Sigmoid colon (tissue), 7 donors: ENCODE measurements at places on chromosomes 1 and 21. TPM values are rescaled to one million over a fixed set of nuclear protein-coding genes. Genes with fewer than 3 reads are reported as not detected.
A peak's percentile ranks its signal among the peaks of the same experiment; 100 is the strongest.

DNA sequence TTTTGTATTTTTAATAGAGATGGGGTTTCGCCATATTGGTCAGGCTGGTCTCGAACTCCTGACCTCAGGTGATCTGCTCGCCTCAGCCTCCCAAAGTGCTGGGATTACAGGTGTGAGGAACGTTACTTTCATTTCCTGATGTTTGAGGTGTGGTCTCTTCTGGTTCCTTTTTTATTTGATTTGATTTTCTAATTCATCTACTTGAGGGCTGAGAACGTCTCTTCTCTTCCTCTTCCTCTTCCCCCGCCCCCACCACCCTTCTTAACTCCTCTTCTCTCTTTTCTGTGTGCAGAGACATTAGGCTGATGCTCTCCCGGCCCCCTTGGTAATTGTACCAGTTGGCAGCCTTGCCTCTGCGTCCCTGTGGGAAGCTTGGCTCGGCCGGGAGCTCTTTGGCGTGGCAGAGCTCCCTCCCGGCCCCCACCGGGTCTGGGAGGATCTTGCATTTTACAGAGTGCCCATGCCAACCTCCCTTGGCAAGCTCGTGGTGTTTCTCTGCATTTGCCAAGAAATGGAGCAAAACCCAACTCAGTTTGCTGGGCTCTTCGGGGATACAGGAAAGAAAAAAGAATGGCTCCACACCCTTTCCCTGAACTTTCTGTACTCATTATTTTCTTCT lies 19.9 kb downstream of the CRYAA start:
- DNase-seq = peak; percentile 86
- H3K27ac ChIP-seq = peak overlapping the region; percentile 21
- H3K27me3 ChIP-seq = no peaks in the 10 kb centered on the region
- H3K36me3 ChIP-seq = no peaks in the 10 kb centered on the region
- H3K4me3 ChIP-seq = no peak overlapping the region

GRCh38 chr1:244074559-244075171 lies 23.6 kb downstream of the ZBTB18 start:
- no peaks in the 10 kb centered on the region for H3K27me3 ChIP-seq
- DNase-seq = no peak
- no peak overlapping the region for H3K27ac ChIP-seq

DNA sequence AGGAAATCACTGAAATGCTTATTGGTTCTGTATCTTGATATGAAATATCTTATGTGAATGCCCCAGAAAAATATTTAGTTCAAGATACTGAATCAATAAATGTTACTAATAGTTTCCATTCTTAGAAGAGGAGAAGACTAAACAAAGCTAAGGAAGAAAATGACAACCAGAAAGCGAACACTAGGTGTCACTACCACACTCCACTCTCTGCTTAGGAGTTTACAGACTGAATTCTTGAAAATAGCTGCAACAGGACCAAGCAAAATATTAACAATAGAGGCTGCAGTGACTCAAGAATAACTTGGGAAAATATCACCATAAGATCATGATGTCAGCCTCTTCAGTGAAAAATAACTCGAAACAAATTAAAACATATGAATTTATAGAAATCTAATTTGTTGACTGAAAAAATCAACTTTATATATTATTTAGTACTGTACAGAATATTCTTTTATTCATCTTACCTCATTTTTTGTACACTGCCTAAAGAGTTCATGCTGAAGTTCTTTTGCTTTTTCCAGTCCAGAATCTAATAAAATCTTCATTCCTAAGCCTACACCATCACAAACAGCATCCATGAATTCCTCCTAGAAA lies 61.6 kb downstream of the KIF14 start:
- H3K4me3 ChIP-seq = no peak overlapping the region
- no peaks in the 10 kb centered on the region for H3K27me3 ChIP-seq
- DNase-seq = no peak
- H3K36me3 ChIP-seq = no peaks in the 10 kb centered on the region
- H3K4me1 ChIP-seq = no peaks in the 10 kb centered on the region

- no peaks in the 10 kb centered on the region for H3K36me3 ChIP-seq
- peaks cover 98% of the 10 kb centered on the region for H3K4me1 ChIP-seq
- peak overlapping the region; percentile 95 for H3K27ac ChIP-seq
- no peak for DNase-seq
- no peaks in the 10 kb centered on the region for H3K27me3 ChIP-seq
- no peak overlapping the region for H3K4me3 ChIP-seq
These were observed 10.6 kb downstream of the ITPKB start for GRCh38 chr1:226728448-226728847.

DNA sequence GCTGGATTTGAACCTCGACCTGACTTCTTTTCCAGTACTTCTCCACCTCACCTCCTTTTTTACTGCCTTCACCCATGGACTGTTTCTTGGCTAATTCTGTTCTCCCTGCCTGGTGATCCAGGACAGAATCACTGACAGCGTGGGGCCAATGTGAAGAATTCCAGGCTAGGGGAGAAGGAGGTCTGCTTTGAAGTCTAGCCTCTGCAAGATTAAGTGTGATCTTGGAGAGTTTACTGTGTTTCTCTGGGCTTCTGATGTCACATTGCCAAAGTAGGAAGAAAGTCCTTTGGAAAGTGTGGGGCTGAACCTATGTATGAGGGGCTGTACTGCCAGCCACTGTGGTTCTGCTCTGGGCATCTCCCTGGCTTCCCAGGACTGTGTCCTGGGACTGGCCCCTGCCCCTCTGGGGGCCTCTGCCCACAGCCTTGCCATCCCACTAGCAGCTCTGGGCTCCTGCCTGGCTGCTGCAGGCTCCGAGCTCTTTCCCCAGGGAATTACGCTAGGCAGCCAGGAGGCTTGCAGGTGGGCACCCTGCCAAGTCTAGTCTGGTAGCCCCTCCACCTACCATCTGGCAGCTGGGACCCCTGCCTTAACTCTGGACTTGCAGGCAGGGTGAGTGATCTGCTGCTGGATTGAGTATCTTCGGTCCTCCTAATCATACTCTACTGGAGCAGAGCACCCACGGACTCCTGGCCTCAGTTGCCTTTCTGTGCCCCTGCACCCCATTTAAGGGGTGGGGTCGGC lies 52.2 kb downstream of the YARS1 start:
- H3K36me3 ChIP-seq = no peaks in the 10 kb centered on the region
- no peaks in the 10 kb centered on the region for H3K27me3 ChIP-seq
- DNase-seq = no peak

GRCh38 chr1:4684136-4684535 lies 29.7 kb downstream of the AJAP1 start:
- no peaks in the 10 kb centered on the region for H3K27me3 ChIP-seq
- DNase-seq = no peak
- H3K36me3 ChIP-seq = no peaks in the 10 kb centered on the region
- no peak overlapping the region for H3K27ac ChIP-seq
- no peaks in the 10 kb centered on the region for H3K4me1 ChIP-seq
- no peak overlapping the region for H3K4me3 ChIP-seq

DNA sequence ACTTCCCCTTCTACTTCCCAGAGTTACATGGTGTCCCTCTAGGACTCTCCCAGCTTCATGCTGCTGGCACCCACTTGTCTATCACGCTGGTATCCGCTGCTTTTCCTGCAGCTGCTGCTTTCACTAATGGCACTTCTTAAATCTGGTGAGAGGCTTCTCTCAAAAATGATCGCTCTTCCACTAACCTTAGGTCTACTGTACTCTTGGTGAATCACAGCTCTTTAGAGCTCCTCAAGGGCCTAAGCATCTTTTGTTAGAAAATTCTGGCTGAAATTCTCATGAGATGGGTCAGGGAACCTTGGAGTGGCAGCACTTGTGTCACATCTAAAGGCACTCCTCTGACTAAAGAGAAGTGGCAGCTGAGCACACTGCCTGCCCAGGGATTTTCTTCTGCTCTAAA lies 32.1 kb downstream of the ZMYND12 start:
- no peaks in the 10 kb centered on the region for H3K4me1 ChIP-seq
- H3K27me3 ChIP-seq = no peaks in the 10 kb centered on the region
- DNase-seq = no peak
- no peak overlapping the region for H3K27ac ChIP-seq

- H3K27ac ChIP-seq = no peak overlapping the region
- peaks cover 33% of the 10 kb centered on the region for H3K4me1 ChIP-seq
- DNase-seq = no peak
- H3K36me3 ChIP-seq = no peaks in the 10 kb centered on the region
These were observed 26.7 kb upstream of the RPTN start for GRCh38 chr1:152185544-152186391.

DNA sequence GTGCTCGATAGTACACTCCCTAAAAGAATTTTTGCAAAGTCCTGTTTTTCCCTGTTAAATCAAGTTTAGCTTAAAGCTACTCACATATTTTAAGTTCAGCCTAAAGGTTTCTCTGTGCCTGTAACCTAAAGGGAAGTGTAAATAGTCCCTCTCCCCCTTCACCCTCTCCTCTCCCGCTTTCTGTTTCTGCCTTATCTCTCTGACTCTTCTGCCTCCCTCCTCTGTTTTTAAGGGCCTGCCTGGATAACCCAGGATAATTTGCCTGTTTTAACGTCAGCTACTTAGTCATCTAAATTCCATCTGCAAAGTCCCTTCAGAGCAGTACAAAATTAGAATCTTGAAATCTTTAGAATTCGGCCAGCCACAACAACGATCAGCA lies 92.6 kb downstream of the NID1 start:
- H3K36me3 ChIP-seq = peaks cover 15% of the 10 kb centered on the region
- H3K4me1 ChIP-seq = peaks cover 22% of the 10 kb centered on the region
- H3K27me3 ChIP-seq = no peaks in the 10 kb centered on the region
- peak; percentile 48 for DNase-seq

DNA sequence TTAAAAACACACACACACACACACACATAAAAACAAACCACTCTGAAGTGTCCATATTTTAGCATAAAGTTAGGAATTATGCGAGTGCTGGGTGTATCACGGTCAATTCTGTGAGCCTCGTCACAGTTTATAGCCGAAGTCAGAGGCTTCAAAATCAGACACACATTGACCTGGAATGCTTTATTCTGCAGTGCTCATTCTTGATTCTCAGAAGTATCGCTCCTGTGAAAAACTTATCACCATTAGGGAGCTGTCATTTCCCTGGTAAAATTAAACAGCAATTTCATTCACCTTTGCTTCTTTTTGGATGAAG lies 8.7 kb upstream of the IRF2BP2 start:
- no peak for DNase-seq
- H3K4me3 ChIP-seq = no peak overlapping the region
- peaks cover 31% of the 10 kb centered on the region for H3K4me1 ChIP-seq
- H3K27ac ChIP-seq = peak overlapping the region; percentile 30
- H3K36me3 ChIP-seq = no peaks in the 10 kb centered on the region

GRCh38 chr1:193348091-193348768 lies 161.8 kb upstream of the B3GALT2 start:
- no peak overlapping the region for H3K4me3 ChIP-seq
- H3K36me3 ChIP-seq = no peaks in the 10 kb centered on the region
- DNase-seq = no peak
- no peaks in the 10 kb centered on the region for H3K27me3 ChIP-seq
- H3K27ac ChIP-seq = no peak overlapping the region
- peaks cover 6% of the 10 kb centered on the region for H3K4me1 ChIP-seq

- no peak for DNase-seq
These were observed 221.7 kb downstream of the HHIPL2 start for GRCh38 chr1:222326006-222326709.

DNA sequence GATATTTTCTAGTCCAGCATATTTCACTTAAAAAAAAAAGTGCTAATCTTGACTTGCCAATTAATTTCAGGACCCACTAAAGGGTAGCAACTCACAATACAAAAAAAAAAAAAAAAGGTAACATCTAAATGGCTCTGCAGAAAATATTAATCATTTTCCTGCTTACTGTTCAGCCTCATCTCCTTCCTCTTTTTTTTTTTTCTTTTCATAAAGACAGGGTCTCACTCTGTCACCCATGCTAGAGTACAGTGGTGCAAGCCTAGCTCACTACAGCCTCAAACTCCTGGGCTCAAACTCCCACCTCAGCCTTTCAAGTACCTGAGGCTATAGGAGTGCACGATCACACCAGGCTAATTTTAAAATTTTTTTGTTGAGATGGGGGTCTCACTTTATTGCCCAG lies 30.4 kb downstream of the TTC13 start:
- no peak overlapping the region for H3K27ac ChIP-seq
- no peaks in the 10 kb centered on the region for H3K27me3 ChIP-seq
- H3K4me3 ChIP-seq = no peak overlapping the region

DNA sequence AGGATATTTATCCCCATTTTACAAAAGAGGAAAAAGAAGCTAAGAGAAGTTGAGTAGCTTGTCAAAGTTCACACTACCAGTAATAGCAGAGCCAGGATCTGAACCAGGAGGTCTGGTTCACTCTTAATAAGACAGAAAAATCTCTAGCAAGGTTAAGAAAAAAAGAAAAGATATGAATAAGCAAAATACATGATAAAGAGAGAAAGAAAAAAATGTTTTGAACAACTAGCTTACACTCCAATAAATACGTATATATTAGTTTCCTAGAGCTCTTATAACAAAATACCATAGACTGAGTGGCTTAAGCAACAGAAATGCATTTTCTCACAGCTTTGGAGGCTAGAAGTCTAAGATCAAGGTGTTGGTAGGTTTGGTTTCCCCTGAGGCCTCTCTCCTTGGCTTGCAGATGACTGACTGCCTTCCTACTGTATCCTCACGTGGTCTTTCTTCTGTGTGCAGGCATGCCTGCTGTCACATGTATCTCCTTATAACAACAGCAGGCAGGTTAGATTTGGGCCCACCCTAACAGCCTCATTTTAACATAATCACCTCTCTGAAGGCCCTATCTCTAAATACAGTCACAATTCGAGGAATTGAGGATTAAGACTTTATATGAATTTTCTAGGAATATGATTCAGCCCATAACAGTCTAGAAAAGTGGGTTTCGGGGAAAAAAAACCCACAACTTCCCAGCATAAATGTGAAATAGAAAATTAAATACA lies 60.4 kb downstream of the LEPR start:
- no peak for DNase-seq
- H3K36me3 ChIP-seq = no peaks in the 10 kb centered on the region
- no peak overlapping the region for H3K4me3 ChIP-seq
- no peaks in the 10 kb centered on the region for H3K4me1 ChIP-seq
- H3K27me3 ChIP-seq = no peaks in the 10 kb centered on the region

GRCh38 chr1:205973377-205974232 lies 29.6 kb downstream of the RAB7B start:
- no peak overlapping the region for H3K27ac ChIP-seq
- no peak overlapping the region for H3K4me3 ChIP-seq
- DNase-seq = peak; percentile 26
- no peaks in the 10 kb centered on the region for H3K36me3 ChIP-seq

GRCh38 chr21:14086553-14086952 lies 124.2 kb downstream of the LIPI start:
- no peaks in the 10 kb centered on the region for H3K4me1 ChIP-seq
- no peak for DNase-seq
- peaks cover 39% of the 10 kb centered on the region for H3K36me3 ChIP-seq
- no peaks in the 10 kb centered on the region for H3K27me3 ChIP-seq

GRCh38 chr1:225517221-225517620 lies 89.4 kb upstream of the LBR start:
- H3K36me3 ChIP-seq = peaks cover 4% of the 10 kb centered on the region
- H3K27me3 ChIP-seq = no peaks in the 10 kb centered on the region
- H3K4me3 ChIP-seq = no peak overlapping the region

GRCh38 chr1:186605762-186606350 lies 74.4 kb downstream of the PTGS2 start:
- peaks cover 10% of the 10 kb centered on the region for H3K4me1 ChIP-seq
- no peak overlapping the region for H3K27ac ChIP-seq
- no peaks in the 10 kb centered on the region for H3K36me3 ChIP-seq
- H3K27me3 ChIP-seq = no peaks in the 10 kb centered on the region

- DNase-seq = no peak
- H3K4me1 ChIP-seq = no peaks in the 10 kb centered on the region
- no peak overlapping the region for H3K27ac ChIP-seq
- H3K4me3 ChIP-seq = no peak overlapping the region
- no peaks in the 10 kb centered on the region for H3K36me3 ChIP-seq
- H3K27me3 ChIP-seq = no peaks in the 10 kb centered on the region
These were observed 413.8 kb upstream of the NFIA start for GRCh38 chr1:60668585-60668984.

The OLFM3 gene
- not detected for polyA plus RNA-seq

The EPHB2 gene
- 3.9 TPM for polyA plus RNA-seq

The DAP3 gene
- polyA plus RNA-seq = 86.9 TPM

The KLF17 gene
- polyA plus RNA-seq = not detected

The DENND2D gene
- polyA plus RNA-seq = 77.0 TPM

The GJA4 gene
- polyA plus RNA-seq = 8.3 TPM

The WDR64 gene
- not detected for polyA plus RNA-seq

The PDE9A gene
- polyA plus RNA-seq = 433 TPM
